CD4-positive, alpha-beta T cell treated with Interleukin-15 for 4 hours (primary cell): ENCODE measurements at places on chromosomes 1 and 21.

DNA sequence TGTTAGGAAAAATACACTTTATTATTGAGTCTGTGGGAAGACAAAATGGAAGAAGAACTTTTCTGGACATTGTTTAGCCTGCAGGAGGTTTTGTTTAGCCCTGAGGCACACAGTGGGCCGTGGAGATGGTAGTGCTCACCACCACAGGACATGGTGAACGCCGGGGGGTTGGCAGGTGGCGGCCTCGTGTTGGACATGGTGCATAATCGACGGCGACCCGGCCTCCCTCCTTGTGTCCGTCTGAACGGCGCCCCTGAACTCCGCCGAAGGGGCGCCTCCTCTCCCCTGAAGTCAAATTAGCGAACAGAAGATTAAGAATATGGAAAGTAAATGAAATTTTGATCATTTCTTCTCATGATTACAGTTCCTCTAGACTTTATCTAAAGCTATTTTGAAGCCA is 126.4 kb downstream of the PCBP3 start:
- DNase-seq: no peak

GRCh38 chr21:40047211-40047610 is 180.0 kb downstream of the PCP4 start:
- no peak for DNase-seq

- no peak for DNase-seq
Observed at GRCh38 chr1:237041795-237042525, at the start of gene RYR2. Gene RYR2, plus strand, starts transcription at chr1:237042184. Its CDS starts 338 bp downstream, at chr1:237042522.

- no peak for DNase-seq
Observed at GRCh38 chr1:33241866-33242265, 14.4 kb upstream of the ZNF362 start.

DNA sequence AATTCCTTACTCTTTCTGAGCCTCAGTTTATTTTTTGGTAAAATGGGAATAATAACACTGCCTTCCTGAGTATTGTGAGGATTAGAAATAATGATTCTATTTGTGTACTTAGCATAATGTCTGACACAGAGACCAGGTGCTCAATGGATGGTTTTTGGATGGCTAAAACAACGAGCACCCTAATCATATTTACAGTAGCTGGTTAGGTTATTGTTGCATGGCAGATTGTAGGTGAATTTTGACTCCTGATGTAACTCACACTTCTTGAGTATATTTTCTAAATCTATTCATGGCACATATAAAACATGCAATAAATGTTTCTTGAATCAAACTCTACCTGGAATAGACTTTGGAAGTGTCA is 11.9 kb upstream of the DUSP10 start:
- no peak for DNase-seq
